ENCODE measurements at places on chromosomes 1 and 21.

DNA sequence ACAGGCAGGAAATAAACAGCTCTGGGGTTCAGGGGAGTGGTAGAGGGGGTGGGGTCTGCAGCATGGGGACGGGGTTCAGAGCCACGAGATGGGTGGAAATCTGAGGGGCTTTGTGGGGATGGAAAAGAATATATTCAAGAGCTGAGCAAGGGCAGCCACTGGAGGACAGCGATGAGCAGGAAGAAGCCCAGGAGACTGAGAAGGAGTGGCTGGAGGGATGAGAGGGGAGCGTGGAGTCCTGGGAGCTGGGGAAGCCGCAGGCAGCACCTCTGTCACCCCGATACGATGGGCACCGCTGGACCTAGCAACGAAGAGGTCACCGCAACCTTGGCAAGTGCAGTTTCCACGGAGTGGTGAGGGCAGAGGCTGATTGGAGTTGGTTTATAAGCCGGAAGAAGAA lies 10.0 kb upstream of the KCNAB2 start:
- DNase-seq, result no peak

DNA sequence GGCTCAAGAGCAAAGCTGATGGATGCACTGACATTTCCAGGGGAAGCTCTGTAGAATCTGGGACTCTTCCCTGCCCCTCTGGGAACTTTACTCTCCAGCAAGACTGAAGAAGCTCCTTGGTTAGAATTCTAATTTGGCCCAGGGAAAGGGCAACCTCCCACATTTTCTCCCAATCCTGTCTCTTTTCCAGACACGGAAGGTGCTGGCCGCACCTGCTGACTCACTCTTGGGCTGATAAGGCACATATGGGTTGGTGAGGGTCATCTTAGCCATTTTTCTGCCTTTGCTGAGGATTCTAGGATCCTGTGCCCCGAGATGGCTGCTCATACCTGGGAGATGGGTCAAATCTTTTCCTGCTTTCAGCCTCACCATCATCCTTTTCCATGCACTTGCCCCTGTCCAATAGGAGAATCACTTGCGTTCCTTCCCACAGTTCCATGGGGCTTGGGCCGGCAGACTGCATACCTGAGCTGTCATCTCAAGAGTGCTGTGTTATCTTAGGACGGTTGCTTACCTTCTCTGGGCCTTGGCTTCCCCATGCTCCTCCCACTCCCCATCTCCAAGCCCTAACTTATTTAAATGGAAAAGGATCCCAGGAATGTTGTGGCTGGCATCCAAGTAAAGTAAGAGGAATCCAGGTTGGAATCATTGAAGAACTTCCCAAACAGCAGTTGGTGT lies 1.3 kb downstream of the TINAGL1 start:
- no peak for DNase-seq

DNA sequence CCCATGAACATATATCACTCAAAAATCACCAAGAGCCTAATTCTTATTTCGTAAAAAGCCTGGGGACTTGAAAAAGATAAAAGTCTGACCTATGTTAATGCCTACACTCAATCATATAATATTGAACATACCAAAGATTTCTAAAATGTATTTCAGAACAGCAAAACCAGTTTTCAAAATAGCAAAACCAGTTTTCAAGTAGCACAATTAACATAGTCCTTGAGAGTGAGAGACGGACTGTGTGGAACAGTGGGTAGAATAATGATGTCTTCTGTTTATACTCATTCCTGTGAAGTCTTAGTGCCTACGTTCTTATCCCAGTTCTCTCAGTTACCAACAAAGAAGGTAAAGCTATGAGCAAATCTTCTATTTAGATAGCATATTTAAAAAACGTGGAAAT lies 22.3 kb upstream of the RGS2 start:
- DNase-seq, result no peak

GRCh38 chr1:47675047-47675675 lies 237.3 kb downstream of the FOXD2 start:
- DNase-seq, result no peak

- no peak for DNase-seq
Measured at GRCh38 chr1:223421025-223421424, 27.8 kb downstream of the CCDC185 start.

GRCh38 chr1:201085902-201086735 lies 26.1 kb downstream of the CACNA1S start:
- DNase-seq, result peak; percentile 79

- DNase-seq, result peak; percentile 71
Measured at GRCh38 chr1:85464497-85465098, 361 bp downstream of the DDAH1 start.

DNA sequence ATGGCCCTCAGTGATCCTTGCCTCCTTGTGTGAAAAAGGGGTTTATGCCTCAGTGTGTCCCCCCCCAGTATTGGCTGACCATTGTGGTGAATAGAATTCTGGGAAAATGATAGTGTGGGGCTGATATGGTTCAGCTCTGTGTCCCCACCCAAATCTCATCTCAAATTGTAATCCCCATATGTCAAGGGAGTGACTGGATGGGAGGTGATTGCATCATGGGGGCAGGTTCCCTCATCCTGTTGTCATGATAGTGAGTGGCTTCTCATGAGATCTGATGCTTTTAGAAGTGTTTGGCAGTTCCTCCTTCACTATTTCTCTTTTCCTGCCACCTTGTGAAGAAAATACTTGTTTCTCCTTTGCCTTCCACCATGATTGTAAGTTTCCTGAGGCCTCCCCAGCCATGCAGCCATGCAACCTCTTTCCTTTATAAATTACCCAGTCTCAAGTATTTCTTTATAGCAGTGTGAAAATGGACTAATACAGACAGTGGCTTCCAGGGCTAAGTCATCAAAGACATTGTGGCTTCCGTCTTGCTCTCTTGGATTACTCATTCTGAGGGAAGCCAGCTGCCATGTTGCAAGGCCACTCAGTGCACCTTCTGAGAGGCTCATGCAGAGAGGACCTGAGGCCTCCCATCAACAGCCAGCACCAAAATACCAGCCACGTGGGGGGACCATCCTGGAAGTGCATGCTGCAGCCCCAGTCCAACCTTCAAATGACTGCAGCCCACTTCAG lies 40.6 kb upstream of the SOD1 start:
- no peak for DNase-seq

GRCh38 chr21:30337772-30338171 lies 278 bp upstream of the KRTAP27-1 start:
- DNase-seq, result no peak

DNA sequence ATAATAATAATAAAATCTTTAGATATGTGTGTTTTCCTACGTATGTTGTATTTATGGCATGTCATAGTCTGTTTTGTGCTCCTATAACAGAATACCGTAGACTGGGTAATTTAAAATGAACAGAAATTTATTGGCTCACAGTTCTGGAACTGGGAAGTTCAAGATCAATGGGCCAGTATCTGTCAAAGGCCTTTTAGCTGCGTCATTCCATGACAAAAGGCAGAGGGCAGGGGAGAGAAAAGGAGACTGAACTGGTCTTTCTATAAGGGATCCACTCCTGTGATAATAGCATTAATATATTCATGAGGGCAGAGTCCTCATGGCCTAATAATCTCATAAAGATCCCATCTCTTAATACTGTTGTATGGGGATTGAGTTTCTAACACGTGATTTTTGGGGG lies 7.1 kb upstream of the SFT2D2 start:
- DNase-seq, result no peak

DNA sequence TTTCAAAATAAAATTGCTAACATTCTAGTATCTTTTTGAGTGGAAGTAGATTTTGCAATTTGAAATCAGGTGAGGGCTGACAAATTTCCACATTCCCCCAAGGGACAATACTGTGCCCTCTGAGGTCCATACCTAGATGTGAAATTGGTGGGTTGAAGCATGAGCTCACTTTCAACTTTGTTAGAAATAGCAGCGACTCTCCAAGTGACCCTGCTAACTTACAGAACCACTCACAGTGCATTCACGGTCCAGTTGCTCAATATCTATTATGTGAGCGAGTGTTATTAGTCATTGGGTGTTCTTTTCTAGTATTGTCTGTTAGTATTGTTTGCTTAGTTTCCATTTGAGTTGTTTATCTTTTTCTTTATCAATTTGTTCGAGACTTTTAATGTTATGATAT lies 53.6 kb upstream of the ASB17 start:
- peak; percentile 68 for DNase-seq

DNA sequence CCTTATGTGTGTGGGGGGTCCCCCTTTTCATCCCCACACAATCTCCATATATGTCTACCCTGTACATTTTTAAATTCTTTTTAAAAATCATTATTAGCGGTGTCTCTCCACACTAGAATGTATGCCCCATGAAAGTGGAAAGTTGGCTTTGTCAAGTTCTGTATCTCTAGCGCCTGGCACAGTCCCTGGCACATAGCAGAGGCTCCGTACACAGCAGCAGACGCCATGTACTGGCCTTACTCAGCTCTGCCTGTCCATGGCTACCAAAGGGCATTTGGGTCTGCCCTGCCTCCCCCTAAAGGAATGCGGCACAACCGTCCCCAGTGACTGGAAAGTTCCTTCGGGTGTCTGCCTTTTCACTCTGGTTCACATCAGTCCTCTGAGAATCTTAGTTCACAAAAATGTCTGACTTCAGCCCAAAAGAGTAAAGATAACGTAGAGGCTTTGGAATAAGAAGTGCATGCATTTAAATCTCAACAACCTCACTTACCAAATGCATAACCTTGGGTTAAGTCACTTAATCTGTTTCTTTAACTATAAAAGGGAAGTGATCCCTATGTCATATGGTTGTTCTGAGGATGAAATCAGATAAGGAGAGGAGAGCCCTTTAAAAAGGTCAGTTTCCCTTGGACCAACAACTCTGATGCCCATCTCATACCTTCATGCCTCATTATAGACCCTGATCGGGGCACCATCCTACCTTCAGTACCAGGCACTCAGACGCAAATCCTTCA lies 61.1 kb downstream of the CD46 start:
- DNase-seq, result no peak

GRCh38 chr1:27655151-27655937 lies 16.6 kb downstream of the IFI6 start:
- DNase-seq, result no peak

DNA sequence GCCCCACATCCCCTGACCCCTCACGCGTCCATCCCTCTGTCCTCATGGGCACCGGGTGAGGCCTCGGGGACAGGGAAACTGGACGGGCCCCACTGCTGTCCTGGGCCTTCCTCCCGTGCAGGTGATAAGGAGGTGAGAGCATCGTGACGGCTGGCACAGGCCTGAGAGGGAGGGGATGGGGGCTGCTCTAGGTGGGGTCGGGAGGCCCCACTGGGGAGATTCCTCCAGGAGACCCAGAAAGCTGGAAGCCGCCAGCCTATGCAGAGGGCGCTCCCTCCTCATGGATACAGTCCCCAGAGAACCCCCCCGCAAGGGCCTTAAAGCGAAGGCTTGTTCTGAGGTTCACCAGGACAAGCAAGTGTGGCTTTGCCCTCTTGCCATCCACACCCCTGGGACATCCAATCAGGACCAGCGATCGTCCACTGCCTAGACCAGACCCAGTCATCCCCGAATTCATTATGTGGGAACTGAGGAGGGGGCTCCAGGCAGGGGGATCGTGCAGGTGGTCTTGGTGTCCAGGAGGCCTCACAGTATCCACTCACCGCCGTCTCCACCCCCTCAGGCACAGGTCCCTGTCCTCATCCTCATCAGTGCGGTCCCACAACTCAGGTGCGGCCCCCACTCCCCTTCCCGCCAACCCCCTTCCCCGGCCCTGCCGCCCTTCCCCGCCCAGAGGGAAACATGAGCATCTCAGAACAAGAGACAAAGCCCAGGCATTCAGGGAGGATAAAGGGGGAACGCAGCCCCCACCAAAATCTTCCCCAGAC lies 45.3 kb upstream of the COL18A1 start:
- no peak for DNase-seq

- DNase-seq, result no peak
Measured at GRCh38 chr1:93051961-93052360, 27.1 kb upstream of the MTF2 start.

DNA sequence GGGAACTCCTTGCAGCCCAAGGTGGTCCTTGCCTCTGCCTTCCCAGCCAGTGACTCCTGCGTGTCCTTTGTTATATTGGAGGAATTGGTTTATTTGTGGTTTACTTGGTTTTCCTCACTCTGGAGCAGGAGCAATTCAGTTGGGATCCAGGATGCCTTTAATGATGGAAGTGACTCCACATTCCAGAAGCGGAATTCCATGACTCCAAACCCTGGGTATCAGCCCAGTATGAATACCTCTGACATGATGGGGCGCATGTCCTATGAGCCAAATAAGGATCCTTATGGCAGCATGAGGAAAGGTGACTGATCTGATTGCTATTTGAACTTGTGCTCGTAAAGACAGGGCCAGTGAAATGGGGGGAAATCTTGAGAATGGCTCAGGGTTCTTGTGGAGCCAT lies 15.1 kb upstream of the PIGV start:
- no peak for DNase-seq

GRCh38 chr1:89451011-89451410 lies 73.6 kb upstream of the LRRC8B start:
- peak; percentile 34 for DNase-seq

DNA sequence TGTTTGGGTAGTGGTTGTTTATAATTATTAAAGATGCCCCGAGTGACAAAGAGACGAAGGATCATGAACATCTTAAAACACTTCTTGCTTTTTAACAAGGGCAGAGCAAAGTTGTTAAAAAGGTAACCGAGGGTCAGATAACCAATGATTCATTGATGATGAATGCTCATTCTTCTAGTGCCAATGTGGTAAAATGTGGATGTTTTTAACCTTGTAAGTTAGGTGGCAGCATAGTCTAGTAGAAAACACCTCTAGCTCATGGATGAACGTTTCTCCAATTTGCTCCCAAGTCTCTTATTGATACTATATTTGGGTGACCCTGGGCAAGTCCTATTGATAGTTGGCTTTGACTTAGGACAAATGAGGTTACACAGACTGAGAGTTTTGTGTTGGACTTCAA lies 167.9 kb downstream of the KIF26B start:
- no peak for DNase-seq

- no peak for DNase-seq
Measured at GRCh38 chr1:210024996-210025395, 87.0 kb downstream of the SYT14 start.

GRCh38 chr1:55690366-55690765 lies 475.2 kb upstream of the USP24 start:
- DNase-seq, result no peak

DNA sequence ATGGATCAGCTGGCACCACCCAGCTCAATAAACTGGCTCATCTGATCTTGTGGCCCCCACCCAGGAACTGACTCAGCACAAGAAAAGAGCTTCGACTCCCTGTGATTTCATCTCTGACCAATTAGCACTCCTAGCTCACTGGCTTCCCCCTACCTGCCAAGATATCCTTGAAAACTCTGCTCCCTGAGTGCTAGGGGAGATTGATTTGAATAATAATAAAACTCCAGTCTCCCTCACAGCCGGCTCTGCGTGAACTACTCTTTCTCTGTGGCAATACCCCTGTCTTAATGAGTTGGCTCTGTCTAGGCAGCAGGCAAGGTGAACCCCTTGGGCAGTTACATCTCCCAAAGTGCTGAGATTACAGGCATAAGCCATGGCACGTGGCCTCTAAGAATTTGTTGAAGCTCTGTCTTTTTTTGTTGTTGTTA lies 11.8 kb upstream of the RHBDL2 start:
- no peak for DNase-seq

- DNase-seq, result no peak
Measured at GRCh38 chr1:100959502-100960060, 63.7 kb downstream of the SLC30A7 start.

Data from GM13976 (cell line).